SJCRH30 (cell line): ENCODE measurements at places on chromosomes 2 and 18. TPM values are rescaled to one million over a fixed set of nuclear protein-coding genes. Genes with fewer than 3 reads are reported as not detected.

Gene RTP5
- total RNA-seq, result not detected in 2 replicates

Gene ZBTB7C
- 0.03 TPM in 1 of 2 replicates, not detected in the other for total RNA-seq

Gene CD8B2
- not detected in 2 replicates for total RNA-seq

Gene LRRC30
- not detected in 2 replicates for total RNA-seq

Gene RMND5A
- 104 and 120 TPM in 2 replicates for total RNA-seq

Gene NEMP2
- total RNA-seq, result 19.3 and 20.9 TPM in 2 replicates

Gene CYRIA
- total RNA-seq, result 18.3 and 22.2 TPM in 2 replicates

Gene NRP2
- 57.5 and 76.4 TPM in 2 replicates for total RNA-seq

Gene CD28
- total RNA-seq, result 0.18 and 0.24 TPM in 2 replicates

Gene MAP3K20
- total RNA-seq, result 30.9 and 34.7 TPM in 2 replicates

Gene SUCLG1
- 91.5 and 92.2 TPM in 2 replicates for total RNA-seq

Gene HOXD12
- 0.10 TPM in 1 of 2 replicates, not detected in the other for total RNA-seq

Gene ALPI
- not detected in 2 replicates for total RNA-seq

Gene ADAM23
- 23.5 and 25.0 TPM in 2 replicates for total RNA-seq

Gene RAX
- total RNA-seq, result not detected in 2 replicates

Gene SLC9A4
- 0.04 TPM in 1 of 2 replicates, not detected in the other for total RNA-seq

Gene MC2R
- not detected in 2 replicates for total RNA-seq

Gene ANKRD36C
- 16.6 and 28.8 TPM in 2 replicates for total RNA-seq

Gene CCDC85A
- not detected in 2 replicates for total RNA-seq

Gene MAP3K19
- not detected in 2 replicates for total RNA-seq

Gene RAB6D
- total RNA-seq, result not detected in 2 replicates

Gene MSTN
- 93.4 and 102 TPM in 2 replicates for total RNA-seq

Gene LCT
- not detected in 2 replicates for total RNA-seq

Gene ASB18
- 0.04 TPM in 1 of 2 replicates, not detected in the other for total RNA-seq

Gene PAX8
- 0.99 and 1.3 TPM in 2 replicates for total RNA-seq

Gene CDH19
- 21.4 and 22.3 TPM in 2 replicates for total RNA-seq

Gene VAMP5
- not detected in 2 replicates for total RNA-seq

Gene RPRM
- not detected in 2 replicates for total RNA-seq

Gene RSAD2
- total RNA-seq, result not detected in 2 replicates

Gene TNP1
- not detected in 2 replicates for total RNA-seq

Gene UGT1A6
- total RNA-seq, result not detected in 2 replicates

Gene PTPRM
- 10.1 and 11.0 TPM in 2 replicates for total RNA-seq

Gene DGUOK
- 100 and 105 TPM in 2 replicates for total RNA-seq

Gene LYPD6
- total RNA-seq, result 10.4 and 11.5 TPM in 2 replicates

Gene SP5
- total RNA-seq, result 0.10 TPM in 1 of 2 replicates, not detected in the other

Gene UGT1A7
- not detected in 2 replicates for total RNA-seq

Gene LYG1
- 0.61 and 1.3 TPM in 2 replicates for total RNA-seq

Gene CRYBA2
- 0.15 TPM in 1 of 2 replicates, not detected in the other for total RNA-seq

Gene OR6B2
- not detected in 2 replicates for total RNA-seq

Gene CPLX4
- not detected in 2 replicates for total RNA-seq

Gene DNAH7
- 0.20 and 0.32 TPM in 2 replicates for total RNA-seq

Gene SF3B6
- total RNA-seq, result 357 and 360 TPM in 2 replicates

Gene AP1S3
- not detected in 2 replicates for total RNA-seq
